Pons (tissue), 1 donor: ENCODE measurements at places on chromosomes 6 and 20.

DNA sequence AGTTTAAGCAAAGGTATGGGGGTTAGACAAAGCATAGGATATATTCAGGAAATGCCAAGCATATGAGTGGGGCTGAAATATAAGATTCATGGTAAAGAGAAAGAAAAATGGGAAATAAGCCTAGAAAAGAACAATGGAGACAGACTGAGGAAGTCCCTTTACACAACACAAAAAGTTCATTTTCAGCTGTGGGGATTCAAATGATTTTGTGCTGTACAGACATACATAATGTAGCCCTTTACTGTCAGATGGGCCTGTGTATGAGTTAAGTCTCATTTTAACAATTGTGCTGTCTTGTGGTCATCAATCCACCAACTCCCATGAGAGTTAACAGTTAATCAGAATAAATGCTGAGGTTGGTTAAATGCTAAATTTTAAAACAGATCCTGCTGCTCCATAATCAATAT is 37.2 kb downstream of the REV3L start:
- DNase-seq, result peak; percentile 74

- no peak for DNase-seq
Measured at GRCh38 chr6:89924231-89924630, 30.0 kb downstream of the GJA10 start.

- no peak for DNase-seq
Measured at GRCh38 chr6:53646606-53647005, 18.9 kb downstream of the KLHL31 start.

- no peak for DNase-seq
Measured at GRCh38 chr6:17957086-17957485, 30.3 kb downstream of the KIF13A start.

DNA sequence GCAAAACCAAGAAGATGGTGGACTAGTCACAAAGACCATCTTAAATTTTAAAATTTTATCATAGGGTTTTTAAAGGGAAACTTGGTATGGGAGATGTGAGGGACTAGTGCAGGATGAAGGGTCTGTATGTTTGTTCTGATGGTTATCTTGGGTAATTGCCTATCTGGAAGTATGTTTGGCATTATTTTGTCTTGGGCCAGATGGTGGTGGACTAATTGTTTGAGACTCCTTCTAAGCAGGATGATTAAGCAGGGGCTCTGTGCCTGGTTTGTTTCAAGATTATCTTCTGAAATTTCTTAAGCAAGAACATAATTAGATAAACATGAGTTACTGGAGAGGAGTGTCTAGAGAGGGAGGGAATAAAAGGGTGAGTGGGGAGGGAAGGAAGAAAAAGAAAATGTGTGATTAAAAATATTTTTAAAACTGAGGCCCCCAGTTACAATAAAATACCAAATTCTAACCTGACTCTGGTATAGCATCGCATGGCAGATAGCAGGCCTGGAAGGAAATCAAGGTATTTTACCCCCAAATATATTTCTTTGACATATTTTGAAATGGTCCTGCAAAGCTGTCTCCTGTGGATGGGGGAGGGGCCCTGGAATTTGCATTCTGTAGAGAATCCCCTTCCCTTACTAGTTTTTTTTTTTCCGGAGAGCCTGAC is 49.9 kb upstream of the FAM184A start:
- DNase-seq, result no peak
